ENCODE measurements at places on chromosomes 12 and 14.

- no peak for DNase-seq
Measured at GRCh38 chr14:23209651-23210423, 26.4 kb upstream of the SLC7A8 start.

GRCh38 chr12:58957298-58957697 lies 37.0 kb upstream of the LRIG3 start:
- no peak for DNase-seq

DNA sequence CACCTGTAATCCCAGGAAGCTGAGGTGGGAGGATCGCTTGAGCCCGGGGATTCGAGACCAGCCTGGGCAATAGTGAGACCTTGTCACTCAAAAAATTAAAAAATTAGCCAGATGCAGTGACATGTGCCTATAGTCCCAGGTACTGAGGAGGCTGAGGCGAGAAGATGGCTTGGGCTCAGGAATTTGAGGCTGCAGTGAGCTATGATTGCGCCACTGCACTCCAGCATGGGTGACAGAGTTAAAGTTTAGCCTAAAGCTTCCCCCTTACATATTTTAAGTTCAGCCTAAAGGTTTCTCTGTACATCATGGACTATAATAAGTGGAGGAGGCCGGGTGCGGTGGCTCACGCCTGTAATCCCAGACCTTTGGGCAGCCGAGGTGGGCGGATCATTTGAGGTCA lies 70.1 kb downstream of the SPRING1 start:
- DNase-seq = no peak

DNA sequence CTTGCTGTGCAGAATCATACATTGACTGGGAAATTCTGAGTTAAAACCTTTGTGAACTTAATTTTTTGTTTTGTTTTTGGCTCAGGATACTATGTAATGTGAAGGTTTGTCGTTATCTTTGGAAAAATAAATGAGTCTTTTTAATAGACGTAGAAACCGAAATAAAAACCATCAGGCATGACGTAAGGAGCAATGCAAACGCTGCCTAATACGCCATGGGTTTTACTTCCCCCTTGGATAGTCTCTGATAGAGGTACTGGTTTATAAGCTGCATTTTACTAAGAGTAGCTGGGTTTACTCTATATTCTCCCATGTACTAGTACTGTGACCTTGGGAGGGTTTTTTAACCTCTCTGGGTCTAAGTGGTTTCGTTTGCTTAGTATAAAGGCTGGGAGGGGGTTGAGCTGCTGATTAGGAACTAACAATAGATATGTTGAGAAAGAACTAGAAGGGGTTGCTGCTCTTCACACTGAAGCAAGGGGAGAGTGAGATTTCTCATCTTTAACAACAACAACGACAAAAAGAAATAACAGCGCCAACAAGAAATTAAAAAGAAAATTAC lies 66.8 kb upstream of the SLCO1C1 start:
- DNase-seq = no peak
